ENCODE measurements at places on chromosomes 1 and 21.

- DNase-seq, result no peak
Observed at GRCh38 chr1:239960366-239960765, 131.3 kb upstream of the FMN2 start.

DNA sequence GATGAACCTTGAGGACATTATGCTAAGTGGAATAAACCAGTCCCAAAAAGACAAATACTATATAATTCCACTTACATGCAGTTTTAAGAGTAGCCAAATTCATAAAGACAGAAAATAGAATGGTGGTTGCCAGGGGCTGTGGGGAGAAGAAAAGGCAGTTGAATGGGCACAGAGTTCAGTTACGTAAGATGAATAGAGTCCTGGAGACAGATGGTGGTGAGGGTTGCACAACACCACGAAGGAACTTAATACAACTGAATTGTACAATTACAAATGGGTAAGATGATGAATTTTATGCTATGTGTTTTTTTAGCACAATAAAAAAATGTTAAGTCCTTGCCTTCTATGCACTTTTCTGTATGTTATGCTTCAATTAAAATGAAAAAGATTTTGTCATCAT, 66.6 kb downstream of the CD34 start:
- no peak for DNase-seq

GRCh38 chr1:202752774-202753173, 42.5 kb upstream of the SYT2 start:
- DNase-seq, result no peak

DNA sequence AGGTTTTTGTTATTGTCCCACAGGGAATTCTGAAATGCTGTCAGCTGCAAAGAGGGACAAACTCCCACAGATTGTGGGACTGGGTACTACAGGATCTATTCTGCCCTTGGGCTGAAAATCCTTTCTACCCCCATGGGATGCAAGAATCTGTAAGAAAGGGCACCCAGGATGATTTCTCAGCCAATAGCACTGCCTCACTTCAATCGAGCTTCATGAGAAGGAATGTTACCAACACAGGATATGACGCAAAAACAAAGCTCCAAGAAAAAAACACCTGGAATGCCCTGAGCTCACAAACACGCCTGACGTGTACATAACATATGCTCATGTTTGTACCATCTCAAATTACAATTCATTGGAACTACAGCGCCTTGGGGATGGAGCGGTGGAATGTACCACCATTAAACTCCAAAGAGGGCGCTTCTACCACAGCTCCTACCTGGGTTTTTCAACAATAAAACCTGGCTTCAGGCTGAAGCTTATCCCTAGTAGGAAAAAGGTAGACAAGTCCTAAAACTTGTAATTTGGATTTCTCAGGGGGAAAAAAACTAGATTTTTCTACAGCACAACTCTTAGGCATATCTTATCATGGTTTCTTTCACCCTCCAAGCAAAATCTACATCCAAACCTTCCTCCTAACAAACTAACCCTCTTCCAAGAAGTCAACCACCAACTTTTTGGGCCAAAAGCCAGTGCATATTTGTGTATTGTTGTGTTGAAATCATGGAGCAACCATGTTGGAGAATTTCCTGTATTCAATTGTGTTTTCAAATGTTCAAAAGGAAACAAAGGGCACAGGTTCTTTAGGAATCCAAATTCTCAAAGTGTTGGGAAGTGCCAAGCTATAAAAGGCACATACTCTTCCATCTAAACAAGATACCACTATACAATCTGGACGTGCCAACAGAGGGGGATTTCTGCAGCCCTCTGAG, 78.9 kb downstream of the TGFBR3 start:
- no peak for DNase-seq

DNA sequence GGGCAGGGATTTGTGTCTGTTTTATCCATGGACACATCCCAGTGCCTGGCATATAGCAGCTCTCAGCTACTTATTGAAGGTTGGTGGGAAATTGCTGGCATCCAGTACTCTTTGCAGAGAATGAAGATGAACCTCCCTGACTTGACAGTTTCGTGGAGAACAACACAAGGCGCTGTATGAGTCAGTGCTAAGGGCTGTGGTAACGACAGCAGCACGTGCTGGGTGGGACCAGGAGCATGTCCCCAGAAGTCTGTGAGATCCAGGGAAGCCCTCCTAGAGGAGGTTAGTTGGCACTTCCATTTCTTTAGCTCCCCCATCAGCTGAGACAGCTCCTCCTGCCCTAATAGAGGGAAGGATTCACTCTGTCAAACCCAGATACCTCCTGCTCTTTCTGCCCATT, 25.9 kb upstream of the IL19 start:
- no peak for DNase-seq

- DNase-seq, result no peak
Observed at GRCh38 chr1:176450526-176450925, 12.4 kb upstream of the PAPPA2 start.

DNA sequence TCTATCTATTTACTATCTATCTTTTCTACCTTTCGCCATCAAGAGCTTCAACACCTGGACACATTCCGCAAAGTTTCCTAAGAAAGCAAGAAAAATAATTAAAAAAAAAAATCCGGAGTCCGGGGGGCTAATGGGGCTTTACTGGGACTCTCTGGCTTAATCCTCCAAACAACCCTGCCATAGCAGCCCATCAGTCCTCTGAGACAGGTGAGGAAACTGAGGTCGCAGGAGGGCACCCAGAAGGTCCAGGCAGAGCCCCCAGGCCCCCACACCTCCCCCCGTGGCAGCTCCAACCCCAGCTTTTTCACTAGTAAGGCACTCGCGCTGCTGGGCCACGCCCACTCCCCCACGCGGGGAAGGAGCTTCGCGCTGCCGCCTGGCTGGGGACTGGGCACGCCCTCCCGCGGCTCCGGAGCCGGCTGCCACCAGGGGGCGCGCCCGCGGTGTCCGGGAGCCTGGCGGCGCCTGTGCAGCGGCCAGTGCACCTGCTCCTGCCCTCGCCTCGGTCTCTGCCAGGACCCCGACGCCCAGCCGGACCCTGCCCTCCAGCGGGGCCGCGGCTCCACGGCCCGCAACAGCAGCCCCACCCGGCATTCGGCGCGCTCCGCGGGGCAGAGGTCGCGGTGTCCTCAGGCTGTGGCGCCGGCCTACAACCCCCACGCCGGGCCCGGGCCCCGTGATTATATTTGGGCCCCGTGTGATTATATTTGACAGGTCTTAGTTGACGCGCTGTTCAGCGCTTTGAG, 54.1 kb upstream of the SAMD11 start:
- DNase-seq, result peak; percentile 29

GRCh38 chr1:7561331-7561921, 209.7 kb upstream of the VAMP3 start:
- DNase-seq, result no peak

DNA sequence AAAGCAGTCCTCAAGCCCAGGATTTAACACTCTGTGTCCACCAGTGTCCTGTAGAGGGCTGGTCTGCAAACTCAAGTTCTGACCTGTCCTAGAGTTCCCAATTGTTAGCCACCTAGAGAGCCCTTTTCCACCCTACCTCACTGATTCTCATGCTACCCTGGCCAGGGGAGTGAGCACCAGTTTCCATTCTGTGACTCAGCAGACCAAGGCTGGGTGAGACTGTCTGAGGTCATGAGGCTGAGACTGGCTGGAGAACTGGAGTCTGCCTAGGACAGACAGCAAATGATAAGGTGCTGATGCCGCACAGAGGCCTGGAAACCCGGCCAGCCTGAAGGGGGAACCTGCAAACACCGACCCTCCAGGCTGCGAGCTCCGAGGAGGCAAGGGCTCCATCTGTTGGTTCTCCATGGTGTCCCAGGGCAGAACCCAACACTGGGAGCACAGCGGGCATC, 13.7 kb downstream of the GLIS1 start:
- DNase-seq, result no peak

DNA sequence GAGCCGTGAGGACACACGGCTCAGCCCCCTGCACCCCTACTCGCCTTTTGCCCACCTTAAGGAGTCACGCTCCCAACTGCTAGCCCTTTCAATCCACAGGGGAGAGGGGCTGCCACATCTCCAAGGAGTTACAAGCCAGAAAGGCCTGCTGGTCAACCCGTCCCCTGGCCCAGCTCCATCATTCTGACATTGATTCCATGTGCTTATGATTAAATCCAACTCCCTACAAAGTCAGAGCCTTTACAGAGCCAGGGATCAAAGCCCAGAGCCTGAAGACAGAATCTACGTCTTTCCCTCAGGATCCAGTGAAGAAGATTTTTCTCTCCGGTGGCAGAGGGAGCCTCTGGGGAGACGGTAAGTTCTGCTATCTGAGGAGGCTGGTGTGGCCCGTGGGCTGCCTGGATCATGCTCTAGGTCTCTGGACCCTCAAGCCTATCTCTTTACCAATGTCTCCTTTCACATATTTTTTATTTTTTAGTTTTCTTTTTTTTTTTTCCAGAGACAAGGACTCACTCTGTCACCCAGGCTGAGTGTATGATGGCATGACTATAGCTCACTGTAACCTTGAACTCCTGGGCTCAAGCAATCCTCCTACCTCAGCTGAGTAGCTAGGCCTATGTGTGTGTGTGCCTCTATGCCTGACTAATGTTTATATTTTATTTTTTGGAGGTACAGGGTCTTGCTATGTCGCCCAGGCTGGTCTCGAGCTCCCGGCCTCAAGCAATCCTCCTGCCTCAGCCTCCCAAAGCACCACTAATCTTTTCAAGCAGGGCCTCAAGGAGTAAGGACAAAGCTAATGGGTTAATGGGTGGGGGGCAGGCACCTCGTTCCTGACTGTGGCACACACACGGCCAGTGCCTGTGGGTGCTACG, 61.3 kb downstream of the SLC66A1 start:
- DNase-seq, result no peak

- no peak for DNase-seq
Observed at GRCh38 chr21:21530680-21531079, 532.5 kb downstream of the NCAM2 start.

DNA sequence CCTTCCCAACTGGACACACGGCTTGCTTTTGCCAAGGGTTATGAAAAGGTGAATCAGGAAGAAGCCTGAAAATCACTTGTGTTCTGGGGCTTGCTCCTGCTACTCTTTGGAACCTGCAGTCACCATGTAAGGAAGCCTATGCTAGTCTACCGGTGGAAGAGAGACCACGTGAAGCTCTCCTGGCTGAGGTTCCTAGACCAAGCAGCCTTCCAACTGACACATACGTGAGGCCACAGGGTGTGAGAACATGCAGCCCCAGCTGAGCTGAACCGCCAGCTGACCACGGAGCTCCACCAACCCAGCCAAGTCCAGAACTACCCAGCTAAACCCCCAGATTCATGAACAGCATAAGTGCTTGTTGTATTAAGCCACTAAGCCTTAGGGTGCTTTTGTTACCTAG, 72.8 kb upstream of the KRTAP19-8 start:
- DNase-seq, result no peak

DNA sequence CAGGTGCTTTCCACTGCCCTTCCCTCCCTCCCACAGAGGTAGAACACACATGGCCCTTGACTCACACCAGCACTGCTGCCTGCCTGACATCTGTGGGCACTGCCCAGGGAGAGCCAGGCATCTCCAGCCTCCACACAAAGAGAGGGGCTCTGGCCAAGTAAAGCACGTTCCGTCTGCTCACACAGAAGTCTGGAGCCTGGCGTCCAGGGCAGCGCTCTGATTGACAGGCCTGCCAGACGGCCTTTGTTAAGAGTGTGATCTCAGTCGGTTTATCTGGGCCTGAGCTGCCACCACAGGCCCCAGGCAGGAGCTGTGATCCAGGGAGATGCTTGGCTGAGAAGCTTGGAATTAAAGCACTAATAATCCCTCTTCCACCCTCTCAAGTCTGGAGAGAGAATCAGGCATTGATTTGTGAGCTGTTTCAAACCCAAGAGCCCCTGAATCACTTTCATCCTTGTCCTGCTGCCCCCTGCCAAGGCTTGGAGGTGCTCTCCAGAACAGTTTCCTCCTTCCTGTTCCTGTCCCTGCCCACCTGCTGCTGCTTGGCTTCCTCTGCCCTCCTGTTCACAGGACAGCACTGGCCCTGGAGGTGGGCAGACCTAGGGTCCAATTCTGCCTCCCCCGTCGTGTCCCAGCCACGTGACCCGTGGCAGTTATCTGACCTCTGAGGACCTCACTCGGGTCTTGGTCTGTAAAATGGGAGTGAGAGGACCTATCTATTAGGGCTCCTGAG, 3.7 kb downstream of the DMRTB1 start:
- no peak for DNase-seq

- DNase-seq, result no peak
Observed at GRCh38 chr1:13513895-13514546, at the start of gene LRRC38. TSS of gene LRRC38 (minus strand) at chr1:13514003. CDS start at chr1:13513593, 410 bp downstream.

GRCh38 chr1:203439131-203439730, 36.4 kb upstream of the PRELP start:
- no peak for DNase-seq

DNA sequence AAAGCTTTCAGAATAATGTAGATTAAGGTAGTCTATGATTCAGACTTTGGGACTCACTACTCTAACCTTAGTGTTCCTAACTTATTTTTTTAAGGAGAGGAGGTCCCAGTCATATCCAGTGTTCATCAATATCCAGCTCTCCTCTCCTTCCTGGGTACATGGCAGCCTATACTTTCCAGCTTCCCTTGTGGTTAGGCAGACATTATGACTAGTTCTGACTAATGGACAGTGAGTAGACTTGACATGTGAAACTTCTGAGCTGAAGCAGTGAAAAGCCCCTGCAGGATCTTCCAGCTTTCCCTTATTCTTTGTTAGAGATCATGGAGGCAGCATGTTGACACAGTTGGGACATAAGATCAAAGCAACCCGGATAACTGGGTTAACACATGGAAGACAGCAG, 144.2 kb downstream of the PTPRU start:
- no peak for DNase-seq

DNA sequence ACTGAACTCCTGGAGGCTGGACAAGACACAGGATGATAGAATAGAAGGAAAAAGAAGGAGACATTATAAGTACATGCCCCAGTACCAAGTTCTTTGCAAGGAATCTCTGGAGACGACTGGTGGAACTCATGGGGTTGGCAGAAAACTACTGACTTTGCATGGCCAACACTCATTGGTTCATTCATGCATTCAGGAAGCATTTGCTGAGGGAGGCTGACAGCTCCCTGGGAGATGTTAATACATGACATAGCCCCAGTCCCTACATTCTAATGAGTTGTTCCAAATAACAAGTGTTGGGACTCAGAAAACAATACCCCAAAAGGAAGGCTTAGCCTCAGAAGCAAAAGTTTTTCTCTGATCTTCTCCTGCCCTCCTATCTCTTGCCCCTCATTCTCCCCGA, 172.8 kb upstream of the IRF2BP2 start:
- DNase-seq, result no peak
